ENCODE measurements at places on chromosomes 2 and 18. TPM values are rescaled to one million over a fixed set of nuclear protein-coding genes. Genes with fewer than 3 reads are reported as not detected.

Gene ZNF804A
- not detected for total RNA-seq

Gene GAL3ST2
- total RNA-seq: 2.7 TPM

Gene CPLX4
- total RNA-seq: not detected

Gene ASPRV1
- total RNA-seq: 1.7 TPM

Gene CSRNP3
- 1.8 TPM for total RNA-seq

GRCh38 chr2:97747285-97747684 is 33.9 kb downstream of the ZAP70 start:
- no peak overlapping the region for H3K4me3 ChIP-seq
- no peak for DNase-seq

DNA sequence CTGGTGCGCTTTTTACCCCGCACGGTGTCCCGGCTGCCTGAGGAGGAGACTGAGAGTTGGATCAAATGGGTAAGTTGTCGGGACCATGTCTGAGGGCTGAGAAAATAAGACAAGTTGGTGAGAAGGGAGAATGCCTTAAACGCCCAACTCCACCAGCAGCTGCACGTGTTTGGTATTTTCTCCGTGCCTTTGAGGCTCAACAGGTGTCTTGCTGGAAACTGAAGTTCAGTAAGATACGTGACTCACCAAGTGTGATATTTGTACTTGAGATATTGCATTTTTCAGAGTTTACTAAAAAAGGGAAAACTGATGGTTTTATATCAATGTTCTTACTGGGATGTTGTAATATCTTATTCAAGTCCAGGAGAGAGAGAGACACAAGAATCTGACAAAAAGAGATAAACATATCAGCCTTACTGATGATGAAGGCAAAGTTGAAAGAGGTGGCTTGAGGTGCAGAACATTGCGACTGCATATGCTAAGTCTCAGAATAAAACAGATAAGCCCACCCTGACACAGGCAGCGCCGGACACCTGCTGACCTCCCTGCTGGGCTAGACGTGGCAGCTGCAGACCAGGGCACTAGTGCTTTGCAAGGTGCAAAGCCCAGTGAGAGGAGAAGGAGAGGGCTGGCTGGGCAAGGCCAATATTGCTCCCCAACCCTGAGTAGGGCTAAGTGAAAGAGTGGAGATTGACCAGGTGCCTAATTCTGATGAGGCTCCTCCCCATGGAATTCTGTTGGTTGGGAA is 33.1 kb downstream of the TRPM8 start:
- H3K4me1 ChIP-seq: no peaks in the 10 kb centered on the region
- no peaks in the 10 kb centered on the region for H3K36me3 ChIP-seq
- no peak for DNase-seq

GRCh38 chr18:35938158-35938557 is 34.3 kb upstream of the RMP24 start:
- H3K27me3 ChIP-seq: no peaks in the 10 kb centered on the region
- H3K36me3 ChIP-seq: no peaks in the 10 kb centered on the region
- peaks cover 22% of the 10 kb centered on the region for H3K4me1 ChIP-seq
- H3K4me3 ChIP-seq: no peak overlapping the region

GRCh38 chr2:32942793-32943485 is 3.8 kb upstream of the LTBP1 start:
- H3K4me1 ChIP-seq: peaks cover 10% of the 10 kb centered on the region
- no peak overlapping the region for H3K27ac ChIP-seq
- peak; percentile 83 for DNase-seq
- no peak overlapping the region for H3K4me3 ChIP-seq
- no peaks in the 10 kb centered on the region for H3K36me3 ChIP-seq

DNA sequence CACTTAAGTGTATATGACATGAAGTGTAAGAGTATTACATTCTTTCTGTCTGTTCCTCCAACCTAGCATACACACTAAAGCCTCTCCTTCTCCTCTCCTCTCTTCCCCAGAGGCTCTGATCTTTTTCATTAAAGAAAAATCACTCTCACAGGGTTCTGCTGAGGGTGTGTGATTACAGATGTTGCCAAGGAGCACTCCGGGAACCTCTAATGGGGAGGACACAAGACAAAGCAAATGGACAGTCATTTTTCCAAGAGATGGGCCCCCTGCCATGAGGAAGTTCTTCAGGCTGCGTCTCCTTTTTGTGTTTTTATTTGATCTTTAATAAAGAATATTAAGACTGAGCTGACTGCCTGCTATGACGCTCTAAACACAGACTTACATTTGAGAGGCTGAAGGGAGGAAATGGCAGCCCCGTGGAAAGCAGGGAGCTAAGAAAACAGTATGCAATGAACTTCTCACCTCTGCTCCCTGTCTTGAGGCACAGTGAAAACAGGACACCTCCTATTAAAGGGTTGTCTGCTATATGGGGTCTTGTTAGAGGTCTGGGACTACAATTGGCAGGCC is 578.1 kb downstream of the PIK3C3 start:
- H3K27ac ChIP-seq: no peak overlapping the region
- DNase-seq: no peak
- no peaks in the 10 kb centered on the region for H3K4me1 ChIP-seq
- H3K36me3 ChIP-seq: no peaks in the 10 kb centered on the region
- no peaks in the 10 kb centered on the region for H3K27me3 ChIP-seq
- no peak overlapping the region for H3K4me3 ChIP-seq

- H3K4me3 ChIP-seq: no peak overlapping the region
- no peak for DNase-seq
- H3K4me1 ChIP-seq: no peaks in the 10 kb centered on the region
- no peaks in the 10 kb centered on the region for H3K27me3 ChIP-seq
These were observed 62.6 kb upstream of the PSMD14 start for GRCh38 chr2:161245671-161246070.

DNA sequence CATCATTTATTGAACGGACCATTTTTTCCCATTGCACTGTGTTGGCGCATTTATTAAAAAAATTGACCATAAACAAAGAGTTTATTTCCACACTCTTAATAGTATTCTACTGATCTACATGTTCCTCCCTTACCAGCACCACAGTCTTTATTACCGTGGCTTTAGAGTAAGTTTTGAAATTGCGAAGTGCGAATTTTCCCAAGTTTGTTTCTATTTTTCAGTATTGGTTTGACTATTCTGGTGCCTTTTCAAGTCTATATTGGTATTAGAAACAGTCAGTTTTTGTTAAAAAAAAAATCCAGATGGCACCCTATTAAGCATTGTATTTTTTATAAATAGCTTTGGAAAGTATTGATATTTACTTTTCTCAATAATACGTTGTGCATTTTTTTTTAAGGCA is 795.1 kb upstream of the HS6ST1 start:
- no peak overlapping the region for H3K4me3 ChIP-seq
- H3K27ac ChIP-seq: no peak overlapping the region
- H3K4me1 ChIP-seq: no peaks in the 10 kb centered on the region
- H3K27me3 ChIP-seq: no peaks in the 10 kb centered on the region
- no peaks in the 10 kb centered on the region for H3K36me3 ChIP-seq

DNA sequence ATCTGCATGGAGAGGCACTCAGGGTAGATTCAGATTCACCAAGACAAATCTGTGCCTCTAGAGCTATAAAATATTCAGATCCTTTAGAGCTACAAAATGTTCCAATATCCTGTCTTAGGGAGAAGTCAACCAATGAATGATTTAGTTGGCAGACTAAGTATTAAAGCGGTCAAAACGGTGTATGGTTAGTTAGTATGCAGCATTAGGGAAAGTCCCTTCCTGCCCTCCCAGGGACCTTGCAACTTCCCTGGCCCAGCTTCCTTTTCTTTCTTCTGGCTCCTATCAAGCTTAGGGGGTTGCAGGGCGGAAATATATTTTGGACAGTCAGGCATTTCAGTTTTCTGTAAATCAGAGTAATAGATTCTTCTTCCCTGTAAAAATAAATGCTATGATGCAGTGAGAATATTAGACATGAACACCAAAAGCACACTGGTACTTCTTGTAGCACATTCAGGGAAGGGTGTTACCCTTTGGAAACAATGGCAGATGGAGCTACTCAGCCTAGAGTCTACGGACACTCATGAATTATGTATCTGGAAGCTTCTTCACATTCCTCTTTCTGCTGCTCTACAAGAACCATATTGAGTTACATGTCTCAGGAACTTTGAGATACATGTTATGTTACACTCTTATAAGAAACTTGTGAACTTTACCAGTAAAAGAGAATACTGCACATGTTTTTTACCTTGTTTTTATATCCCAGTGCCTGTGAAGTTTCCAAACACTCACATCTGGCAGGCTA is 45.7 kb downstream of the CCDC93 start:
- no peaks in the 10 kb centered on the region for H3K27me3 ChIP-seq
- H3K36me3 ChIP-seq: peaks cover 53% of the 10 kb centered on the region
- H3K4me1 ChIP-seq: no peaks in the 10 kb centered on the region
- H3K27ac ChIP-seq: no peak overlapping the region

DNA sequence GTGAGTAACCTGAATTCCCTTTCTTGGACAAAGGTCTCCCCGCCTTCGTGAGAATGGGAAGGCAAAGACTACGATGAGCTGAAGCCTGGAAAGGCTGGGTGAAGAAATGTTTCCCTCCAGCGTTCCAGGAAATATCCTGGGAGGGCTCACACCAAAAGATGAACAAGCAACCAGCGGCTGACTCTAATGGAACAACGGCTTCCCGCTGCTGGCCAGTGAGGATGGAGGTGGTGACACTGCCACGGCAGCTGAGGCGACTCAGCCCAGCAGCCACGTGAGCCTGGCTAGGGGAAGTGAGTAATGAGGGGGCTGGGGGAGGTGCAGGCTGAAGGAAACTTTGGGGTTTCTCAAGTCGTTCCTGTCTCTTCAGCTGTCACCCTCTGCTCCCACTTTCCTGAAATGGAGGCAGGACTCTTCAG is 105.0 kb upstream of the SMAD7 start:
- no peaks in the 10 kb centered on the region for H3K36me3 ChIP-seq
- no peaks in the 10 kb centered on the region for H3K27me3 ChIP-seq
- no peak for DNase-seq
- no peak overlapping the region for H3K27ac ChIP-seq

DNA sequence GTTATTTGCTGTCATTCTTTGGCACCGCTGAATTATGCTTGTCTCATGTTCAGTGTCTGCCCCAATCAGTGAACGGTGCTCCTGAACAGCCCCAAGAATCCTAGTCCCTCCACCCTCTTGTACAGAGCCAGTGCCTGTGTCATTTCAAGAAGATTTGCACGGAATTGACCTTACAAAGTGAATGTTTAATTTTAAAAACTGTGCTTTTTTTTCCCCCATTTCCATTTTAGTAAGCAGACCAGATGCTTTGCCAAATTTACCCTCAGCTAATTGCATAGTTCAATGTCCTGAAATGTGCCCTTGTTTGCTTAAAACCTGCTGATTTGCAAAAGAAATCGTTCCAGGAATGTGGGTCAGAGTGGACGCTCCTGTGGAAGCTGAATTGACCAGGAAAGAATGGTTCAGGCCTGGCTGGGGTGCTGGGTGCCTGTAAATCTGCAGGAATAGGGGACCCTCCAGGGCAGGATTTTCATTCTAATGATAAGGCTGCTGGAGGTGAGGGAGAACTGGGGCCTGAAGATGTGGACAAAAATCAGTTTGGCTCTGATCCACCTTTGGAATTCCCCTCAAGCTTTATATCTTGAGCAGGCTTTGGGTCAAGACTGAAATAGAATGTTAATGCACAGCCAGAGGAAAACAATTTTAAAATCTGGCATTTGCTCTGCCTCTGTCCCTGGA is 20.1 kb downstream of the TMEM17 start:
- peaks cover 32% of the 10 kb centered on the region for H3K4me1 ChIP-seq
- no peak overlapping the region for H3K4me3 ChIP-seq
- no peak for DNase-seq
- no peaks in the 10 kb centered on the region for H3K36me3 ChIP-seq
- no peaks in the 10 kb centered on the region for H3K27me3 ChIP-seq
- H3K27ac ChIP-seq: peak overlapping the region; percentile 58

GRCh38 chr18:27235218-27235870 is 50.2 kb upstream of the CHST9 start:
- no peak overlapping the region for H3K27ac ChIP-seq
- no peaks in the 10 kb centered on the region for H3K36me3 ChIP-seq
- H3K4me3 ChIP-seq: no peak overlapping the region

GRCh38 chr2:205683502-205684367 is 1.4 kb downstream of the NRP2 start:
- H3K4me3 ChIP-seq: peak overlapping the region; percentile 78
- H3K27me3 ChIP-seq: no peaks in the 10 kb centered on the region
- H3K4me1 ChIP-seq: peaks cover 59% of the 10 kb centered on the region
- H3K27ac ChIP-seq: peak overlapping the region; percentile 98
- peak; percentile 64 for DNase-seq

GRCh38 chr18:79493801-79494211 is 98.1 kb downstream of the NFATC1 start:
- peaks cover 26% of the 10 kb centered on the region for H3K4me1 ChIP-seq
- no peak overlapping the region for H3K4me3 ChIP-seq
- no peak overlapping the region for H3K27ac ChIP-seq
- no peak for DNase-seq
- no peaks in the 10 kb centered on the region for H3K27me3 ChIP-seq
- H3K36me3 ChIP-seq: peaks cover 41% of the 10 kb centered on the region

GRCh38 chr2:168773719-168774521 is 28.5 kb upstream of the NOSTRIN start:
- peaks cover 4% of the 10 kb centered on the region for H3K4me1 ChIP-seq
- H3K4me3 ChIP-seq: no peak overlapping the region
- peaks cover 10% of the 10 kb centered on the region for H3K36me3 ChIP-seq
- no peak overlapping the region for H3K27ac ChIP-seq
- no peaks in the 10 kb centered on the region for H3K27me3 ChIP-seq

DNA sequence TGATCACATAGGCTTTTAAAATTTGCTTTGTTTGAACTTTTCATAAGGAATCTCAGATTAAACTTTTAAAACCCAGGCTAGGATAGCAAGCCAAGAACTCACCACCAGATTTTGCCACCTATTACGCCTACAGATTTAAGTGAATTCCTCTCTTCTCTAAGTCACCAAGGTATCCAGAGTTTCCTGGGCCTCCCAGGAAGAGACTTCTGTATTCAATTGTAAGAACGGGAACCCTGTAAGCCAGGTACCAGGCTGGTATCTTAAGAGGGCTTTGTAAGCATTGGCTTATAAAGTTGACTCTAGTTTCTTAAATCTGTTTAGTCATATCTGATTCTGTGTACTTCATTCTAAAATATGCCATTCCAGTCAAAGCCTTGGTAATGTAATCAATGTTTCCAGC is 285.1 kb downstream of the MBD5 start:
- no peaks in the 10 kb centered on the region for H3K4me1 ChIP-seq
- no peak for DNase-seq
- no peak overlapping the region for H3K27ac ChIP-seq
- no peaks in the 10 kb centered on the region for H3K36me3 ChIP-seq
- H3K4me3 ChIP-seq: no peak overlapping the region

- no peaks in the 10 kb centered on the region for H3K27me3 ChIP-seq
- peaks cover 30% of the 10 kb centered on the region for H3K36me3 ChIP-seq
- H3K4me3 ChIP-seq: no peak overlapping the region
- H3K4me1 ChIP-seq: peaks cover 27% of the 10 kb centered on the region
- H3K27ac ChIP-seq: no peak overlapping the region
- no peak for DNase-seq
These were observed 48.7 kb downstream of the TRIP12 start for GRCh38 chr2:229873123-229873581.

DNA sequence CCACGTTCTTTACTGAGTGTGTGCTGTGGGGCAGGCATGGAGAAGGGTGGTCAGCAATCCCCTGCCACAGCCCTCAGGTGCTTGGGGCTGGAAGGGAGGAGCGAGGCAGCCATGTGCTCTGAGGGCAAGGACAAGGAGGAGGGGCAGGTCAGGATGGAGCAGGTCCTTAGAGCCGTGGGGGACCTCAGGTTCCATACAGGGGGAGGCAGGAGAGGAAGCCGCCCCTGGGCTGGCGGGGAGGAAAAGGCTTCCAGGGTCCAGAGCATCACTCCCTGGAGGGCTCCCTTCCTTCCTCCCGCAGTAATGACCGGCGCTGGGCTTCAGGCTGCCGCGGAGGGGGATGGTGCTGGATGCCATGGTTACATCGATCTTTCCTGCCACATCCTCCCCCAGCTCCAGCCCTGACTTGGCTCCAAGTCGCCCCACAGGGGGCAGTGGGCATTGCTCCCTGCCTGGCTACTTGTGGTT is 6.6 kb downstream of the GAREM2 start:
- H3K4me3 ChIP-seq: peak overlapping the region; percentile 50
- peaks cover 9% of the 10 kb centered on the region for H3K27me3 ChIP-seq
- H3K27ac ChIP-seq: peak overlapping the region; percentile 18
- DNase-seq: no peak
- H3K36me3 ChIP-seq: no peaks in the 10 kb centered on the region

Data from esophagus muscularis mucosa (tissue), 4 donors.